Right renal pelvis (tissue), 4 donors: ENCODE measurements at places on chromosomes 7 and 10.
A peak's percentile ranks its signal among the peaks of the same experiment; 100 is the strongest.

DNA sequence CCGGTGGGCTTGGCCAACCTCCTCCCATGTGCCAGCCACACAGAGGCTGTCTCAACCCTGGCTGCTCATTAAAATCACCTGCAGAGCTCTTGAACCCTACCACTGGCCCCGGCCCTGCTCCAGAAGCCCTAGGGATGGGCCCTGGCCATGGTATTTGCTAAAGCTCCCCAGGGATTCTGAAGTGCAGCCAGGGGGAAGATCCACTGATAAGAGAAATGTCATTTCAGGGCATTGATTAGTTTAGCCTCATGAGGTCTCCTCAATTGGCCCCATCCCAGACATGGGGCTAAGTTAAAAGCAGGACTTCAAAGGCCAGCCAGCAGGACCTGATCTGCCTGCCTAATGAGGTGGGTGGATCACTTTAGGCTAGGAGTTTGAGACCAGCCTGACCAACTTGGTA lies 65.2 kb downstream of the ABRAXAS2 start:
- no peak for DNase-seq

DNA sequence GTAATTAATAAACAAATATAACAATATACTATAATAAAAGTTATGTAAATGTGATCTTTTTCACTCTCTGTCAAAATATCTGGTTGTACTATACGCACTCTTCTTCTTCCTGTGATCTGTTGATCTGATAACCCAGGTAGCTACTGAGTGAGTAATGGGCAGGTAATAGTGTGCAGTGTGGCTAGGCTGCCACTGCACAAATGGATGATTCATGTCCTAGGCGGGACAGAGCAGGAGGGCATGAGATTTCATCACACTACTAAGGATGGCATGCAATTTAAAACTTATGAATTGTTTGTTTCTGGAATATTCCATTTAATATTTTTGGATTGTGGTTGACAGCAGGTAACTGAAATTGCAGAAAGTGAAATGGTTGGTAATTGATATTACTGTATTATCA lies 44.5 kb downstream of the TAS2R16 start:
- no peak for DNase-seq

DNA sequence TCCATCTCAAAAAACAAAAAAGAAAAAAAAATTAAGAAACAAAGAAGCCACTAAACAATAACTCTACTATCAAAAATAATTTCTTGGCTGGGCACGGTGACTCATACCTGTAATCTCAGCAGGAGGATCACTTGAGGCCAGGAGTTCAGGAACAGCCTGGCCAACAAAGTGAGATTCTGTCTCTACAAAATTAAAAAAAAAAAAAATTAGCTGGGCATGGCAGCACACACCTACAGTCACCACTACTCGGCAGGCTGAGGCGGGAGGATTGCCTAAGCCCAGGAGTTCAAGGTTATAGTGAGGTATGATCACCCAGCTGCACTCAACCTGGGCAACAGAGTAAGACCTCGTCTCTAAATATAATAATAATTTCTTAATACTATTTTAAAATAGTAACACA lies 69.0 kb downstream of the PARD3 start:
- no peak for DNase-seq

DNA sequence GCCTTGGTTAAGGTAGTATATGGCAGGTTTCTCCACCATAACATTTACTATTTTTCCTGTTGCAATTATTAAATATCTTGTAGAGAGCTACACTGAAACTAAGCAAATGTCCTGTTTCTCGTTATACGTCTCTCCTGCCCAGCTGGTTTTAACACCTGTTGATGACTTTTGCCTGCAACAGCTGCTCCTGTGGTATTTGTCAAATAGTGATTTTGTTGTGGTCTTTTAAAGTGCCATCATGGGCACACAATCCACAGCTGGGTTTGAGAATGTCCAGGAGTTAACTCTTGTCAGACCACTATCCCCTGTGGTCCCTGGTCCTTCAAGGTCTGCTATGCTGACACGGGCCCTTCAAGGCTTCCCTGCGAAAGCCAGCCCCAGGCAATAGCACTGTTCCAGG lies 24.9 kb upstream of the SEC61G start:
- DNase-seq, result no peak

GRCh38 chr10:14118953-14119352 lies 211.8 kb downstream of the FRMD4A start:
- no peak for DNase-seq

- DNase-seq, result no peak
Observed at GRCh38 chr10:73577788-73578187, 13.4 kb downstream of the USP54 start.

GRCh38 chr7:117750612-117751563 lies 122.4 kb downstream of the CTTNBP2 start:
- no peak for DNase-seq

DNA sequence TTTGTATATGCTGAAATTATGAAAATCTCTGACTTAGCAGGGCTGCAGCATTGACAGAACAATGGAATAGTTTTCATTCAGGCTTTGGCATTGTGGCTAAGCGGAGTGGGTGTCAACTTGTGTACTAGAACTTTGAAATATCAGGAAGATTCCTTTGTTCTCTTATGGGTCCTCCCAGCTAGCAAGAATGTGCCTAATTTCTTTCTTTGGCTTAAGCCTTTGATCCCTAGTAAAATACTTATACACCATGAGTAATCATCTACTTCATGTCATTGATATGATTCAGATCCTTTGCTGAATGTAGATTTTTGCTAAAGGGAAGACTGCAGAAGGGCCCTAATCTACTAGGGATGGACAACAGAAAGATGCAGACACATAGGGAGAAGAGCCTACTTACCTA lies 6.2 kb downstream of the AVL9 start:
- no peak for DNase-seq

- DNase-seq, result no peak
Observed at GRCh38 chr10:103856797-103857170, 1.4 kb upstream of the SH3PXD2A start.

DNA sequence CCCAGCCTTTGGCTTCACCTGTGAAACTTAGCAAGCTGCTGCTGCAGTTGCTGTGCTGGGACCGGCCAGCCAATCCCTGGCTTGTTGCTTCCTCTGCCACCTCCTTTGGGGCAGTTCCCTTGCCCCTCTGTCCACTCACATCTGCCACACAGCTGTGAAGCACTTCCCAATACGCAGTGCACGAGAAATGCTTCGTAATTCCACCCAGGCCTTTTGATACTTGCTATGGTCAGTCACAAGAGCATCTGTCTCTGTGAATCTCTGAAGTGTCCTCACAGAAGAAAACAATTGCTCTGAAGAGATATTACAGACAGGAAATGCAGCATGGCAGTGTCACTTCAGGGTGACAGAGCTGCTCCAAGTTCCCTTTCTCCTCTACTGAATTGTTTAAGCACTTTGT lies 208.5 kb downstream of the PTEN start:
- no peak for DNase-seq

DNA sequence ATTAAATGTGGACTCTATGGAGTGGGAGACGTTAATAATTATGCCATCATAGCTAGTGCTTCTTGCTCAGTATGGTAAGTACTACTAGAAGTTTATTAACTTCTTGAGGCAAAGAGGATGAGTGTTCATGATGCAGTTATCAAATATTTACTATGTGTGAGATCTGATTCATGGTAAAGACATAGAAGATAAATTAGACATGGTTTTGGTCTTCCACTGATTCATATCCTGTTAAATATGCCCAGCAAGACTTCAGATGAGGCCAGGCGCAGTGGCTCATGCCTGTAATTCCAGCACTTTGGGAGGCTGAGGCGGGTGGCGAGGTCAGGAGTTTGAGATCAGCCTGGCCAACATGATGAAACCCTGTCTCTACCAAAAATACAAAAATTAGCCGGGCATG lies 547.1 kb upstream of the ANKRD30A start:
- DNase-seq, result no peak

- DNase-seq, result no peak
Observed at GRCh38 chr10:6061056-6061455, 1.1 kb downstream of the IL2RA start.

GRCh38 chr7:23468526-23469149 lies 1.7 kb downstream of the IGF2BP3 start:
- no peak for DNase-seq

GRCh38 chr7:114104035-114104434 lies 185.2 kb upstream of the PPP1R3A start:
- no peak for DNase-seq

- DNase-seq, result no peak
Observed at GRCh38 chr7:42017349-42017986, 219.5 kb downstream of the GLI3 start.

DNA sequence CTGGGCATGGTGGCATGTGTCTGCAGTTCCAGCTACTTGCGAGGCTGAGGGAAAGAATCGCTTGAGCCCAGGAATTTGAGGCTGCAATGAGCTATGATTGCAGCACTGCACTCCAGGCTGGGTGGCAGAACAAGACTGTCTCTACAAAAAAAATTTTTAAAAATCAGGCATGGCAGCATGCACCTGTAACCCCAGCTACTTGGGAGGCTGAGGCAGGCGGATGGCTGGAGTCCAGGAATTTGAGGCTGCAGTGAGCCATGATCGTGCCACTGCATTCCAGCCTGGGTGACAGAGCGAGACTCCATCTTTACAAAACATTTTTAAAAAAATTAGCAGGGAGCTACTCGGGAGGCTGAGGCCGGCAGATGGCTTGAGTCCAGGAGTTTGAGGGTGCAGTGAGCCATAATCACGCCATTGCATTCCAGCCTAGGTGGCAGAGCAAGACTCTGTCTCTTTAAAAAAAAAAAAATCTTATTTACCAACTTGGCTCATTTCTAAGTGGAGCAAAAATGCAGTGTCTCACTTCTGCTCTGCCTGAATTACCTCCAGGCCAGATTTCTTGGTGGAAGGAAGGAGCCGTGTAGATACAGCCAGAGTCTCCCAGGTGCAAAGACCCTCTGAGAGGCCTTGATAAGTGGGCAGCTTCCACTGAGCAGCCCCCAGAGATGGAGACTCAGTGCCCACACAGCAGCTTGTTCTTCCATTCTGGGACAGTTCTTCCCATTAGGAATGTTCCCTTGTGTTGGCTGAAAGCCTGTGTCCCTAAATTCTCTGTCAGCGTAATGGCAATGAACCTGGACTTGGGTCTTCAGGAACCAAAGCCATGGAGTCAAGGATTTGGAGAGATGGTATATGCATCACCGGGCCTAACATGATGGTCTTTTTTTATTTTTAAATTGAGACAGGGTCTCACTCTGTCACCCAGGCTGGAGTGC lies 30.0 kb downstream of the GTF2IRD1 start:
- no peak for DNase-seq

DNA sequence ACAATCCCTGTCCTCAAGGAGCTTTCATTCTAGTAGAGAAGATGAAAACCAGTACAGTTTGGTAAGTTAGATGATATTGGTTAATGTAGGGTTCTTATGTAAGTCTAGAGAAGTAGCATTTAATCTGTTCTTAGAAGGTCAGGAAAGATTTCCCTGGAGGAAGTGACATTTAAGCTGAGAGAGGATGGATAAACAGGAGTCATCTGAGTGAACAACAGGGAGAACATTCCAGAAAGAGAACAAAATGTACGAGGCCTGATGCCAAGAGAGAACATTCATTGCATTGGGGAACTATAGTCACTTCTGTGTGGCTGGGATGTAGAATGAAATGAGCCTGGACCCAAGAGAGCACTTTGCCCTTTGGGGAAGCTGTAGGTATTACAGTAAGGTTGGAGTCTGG lies 88.0 kb downstream of the CFTR start:
- no peak for DNase-seq

- DNase-seq, result no peak
Observed at GRCh38 chr10:108582387-108582786, 1340.9 kb downstream of the XPNPEP1 start.

DNA sequence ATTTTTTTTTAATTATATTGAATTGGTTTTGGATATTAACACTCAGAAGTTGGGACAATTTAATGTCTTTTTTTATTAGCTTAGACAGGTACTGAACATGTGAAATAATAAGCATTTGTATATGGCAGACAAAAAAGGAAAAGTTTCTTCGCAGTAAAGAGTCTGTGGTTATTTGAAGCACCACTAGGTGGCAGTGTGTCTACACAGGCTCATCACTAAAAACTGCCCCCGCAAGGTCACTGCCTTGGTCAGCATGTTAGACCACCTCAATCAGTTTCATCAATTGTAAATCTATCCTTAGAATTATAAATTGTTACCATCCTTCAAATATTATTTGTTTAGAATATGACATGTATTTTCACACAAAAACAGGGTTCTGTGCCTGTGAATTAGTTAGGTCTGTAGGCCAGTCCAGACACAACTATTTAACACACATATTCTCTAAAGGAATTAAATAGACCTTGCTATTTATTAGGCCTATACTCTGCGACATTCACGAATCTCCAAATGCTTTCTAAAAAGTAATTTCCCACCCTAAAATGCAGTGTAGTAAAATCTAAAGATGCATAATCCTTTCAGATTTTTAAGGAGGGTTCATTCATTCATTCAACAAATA lies 17.0 kb downstream of the PNLIPRP3 start:
- peak; percentile 3 for DNase-seq

DNA sequence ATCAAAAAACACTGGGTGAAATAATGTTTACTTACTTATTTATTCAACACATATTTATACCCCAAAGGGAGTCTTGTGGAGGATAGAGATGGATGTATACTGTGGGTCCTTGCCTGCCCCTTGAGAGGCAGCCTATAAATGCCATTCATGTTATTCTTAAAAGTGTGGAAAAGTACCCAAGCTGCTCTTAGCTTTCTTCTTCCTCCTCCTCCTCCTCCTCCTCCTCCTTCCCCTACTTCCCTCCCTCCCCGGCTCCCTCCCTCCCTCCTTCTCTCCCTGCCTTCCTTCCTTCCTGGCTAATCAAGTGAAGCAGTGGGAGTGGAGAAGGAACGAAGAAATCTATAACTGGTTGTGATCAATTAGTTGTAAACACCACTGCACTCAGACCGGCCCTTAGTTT lies 21.2 kb upstream of the IGF2BP3 start:
- DNase-seq, result no peak

DNA sequence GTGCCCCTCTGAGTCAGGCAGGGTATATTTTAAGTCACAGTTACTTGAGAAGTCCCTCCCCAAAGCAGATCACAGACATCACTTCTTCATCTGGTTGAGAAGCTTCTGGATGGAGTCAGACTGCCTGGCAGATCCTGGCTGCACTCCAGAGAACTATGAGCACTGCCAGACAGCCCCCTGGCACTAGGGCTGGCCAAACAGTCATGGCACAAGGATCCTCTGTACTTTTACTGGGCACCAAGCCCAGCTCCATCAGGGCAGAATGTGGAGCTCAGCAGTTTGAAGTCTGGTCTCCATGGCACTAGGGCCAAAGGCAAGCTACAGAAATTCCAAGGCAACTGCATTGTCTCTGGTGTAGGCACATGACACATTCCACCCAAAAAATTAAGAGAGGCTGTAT lies 162.1 kb downstream of the NRG3 start:
- DNase-seq, result no peak

GRCh38 chr10:96043033-96043892 lies at the start of gene CCNJ:
Gene CCNJ (plus strand): TSS chr10:96043583. CDS start chr10:96044394, 811 bp downstream.
- peak; percentile 83 for DNase-seq

- DNase-seq, result no peak
Observed at GRCh38 chr10:131047501-131047900, 264.0 kb downstream of the TCERG1L start.

- DNase-seq, result no peak
Observed at GRCh38 chr7:35657125-35657524, 37.8 kb downstream of the HERPUD2 start.
